ENCODE measurements at places on chromosomes 1 and 21.

- DNase-seq: no peak
Observed at GRCh38 chr1:86751923-86752322, 47.5 kb downstream of the SH3GLB1 start.

- DNase-seq: no peak
Observed at GRCh38 chr1:160436966-160437365, 36.6 kb downstream of the VANGL2 start.

DNA sequence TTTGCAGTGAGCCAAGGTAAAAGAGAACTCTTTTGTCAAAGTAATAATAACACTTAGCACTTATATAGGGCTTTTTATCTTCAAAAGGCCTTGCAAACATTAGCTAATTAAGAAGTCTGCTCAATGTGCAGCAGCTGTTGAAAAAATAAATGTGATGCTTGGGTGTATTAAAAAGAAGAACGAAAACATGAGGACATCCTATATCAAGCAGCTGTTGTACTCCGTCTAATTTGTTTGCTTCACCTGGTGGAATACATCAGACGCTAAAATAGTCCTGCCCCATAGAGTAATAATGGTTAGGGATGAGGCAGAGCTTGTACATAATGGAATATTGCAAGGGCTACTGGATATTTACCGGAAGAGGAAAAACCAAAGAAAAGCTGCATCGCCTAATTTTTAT is 299.5 kb downstream of the ST6GALNAC3 start:
- DNase-seq: peak; percentile 17

- no peak for DNase-seq
Observed at GRCh38 chr1:162609306-162609705, 23.0 kb upstream of the DDR2 start.

DNA sequence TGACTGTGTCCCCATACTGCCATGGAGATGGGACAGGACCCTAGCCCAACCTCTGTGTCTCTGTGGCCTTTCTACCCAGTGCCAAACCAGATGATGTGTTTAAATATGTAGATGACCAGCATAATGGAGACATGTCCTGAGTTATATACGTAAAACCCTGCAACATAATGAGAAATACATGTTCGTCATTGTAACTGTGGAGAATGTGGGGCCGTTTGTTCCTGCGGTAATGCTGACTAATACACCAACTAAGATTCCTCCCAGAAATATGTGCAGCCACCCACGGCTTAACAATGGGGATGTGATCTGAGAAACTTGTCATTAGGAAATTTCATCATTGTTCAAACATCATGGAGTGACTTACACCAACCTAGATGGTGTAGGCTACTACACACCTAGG is 71.7 kb upstream of the SIM2 start:
- DNase-seq: no peak
